WTC11 (cell line): ENCODE measurements at places on chromosomes 7 and 10. TPM values are rescaled to one million over a fixed set of nuclear protein-coding genes. Genes with fewer than 3 reads are reported as not detected.
A peak's percentile ranks its signal among the peaks of the same experiment; 100 is the strongest.

DNA sequence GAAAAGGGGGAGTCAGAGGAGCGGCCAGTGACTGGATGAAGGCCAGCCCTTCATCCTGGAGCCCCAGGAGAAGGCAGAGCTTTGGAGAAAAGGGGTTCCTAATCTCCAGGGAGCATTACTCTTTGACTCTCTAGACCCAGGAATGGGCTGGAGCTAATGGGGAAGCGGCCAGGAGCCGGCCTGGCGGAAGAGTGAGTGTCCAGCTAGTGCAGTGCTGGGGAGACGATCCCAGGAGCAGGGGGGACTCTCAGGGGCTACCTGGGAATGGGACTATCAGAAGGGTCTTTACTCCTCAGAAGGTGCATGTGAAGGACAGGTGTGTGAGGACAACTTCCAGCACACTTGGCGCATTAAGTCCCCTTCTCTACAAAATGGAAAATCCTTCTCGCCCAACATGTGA lies 2.4 kb upstream of the PAX2 start:
- peaks cover 69% of the 10 kb centered on the region for H3K4me1 ChIP-seq
- peaks cover 96% of the 10 kb centered on the region for H3K27me3 ChIP-seq
- H3K27ac ChIP-seq, result no peak overlapping the region
- H3K36me3 ChIP-seq, result no peaks in the 10 kb centered on the region
- H3K4me3 ChIP-seq, result no peak overlapping the region

- H3K27me3 ChIP-seq, result no peaks in the 10 kb centered on the region
- no peak overlapping the region; the same call in 1 of the 2 replicates for H3K27ac ChIP-seq
- H3K36me3 ChIP-seq, result peaks cover 8% of the 10 kb centered on the region
- DNase-seq, result no peak
- H3K4me1 ChIP-seq, result peaks cover 49% of the 10 kb centered on the region
- no peak overlapping the region for H3K4me3 ChIP-seq
Observed at GRCh38 chr7:129911790-129912189, 41.0 kb downstream of the UBE2H start.

- peak overlapping the region; percentile 71 for H3K4me3 ChIP-seq
- peak overlapping the region; percentile 88; the same call in 1 of the 2 replicates for H3K27ac ChIP-seq
- DNase-seq, result no peak
- H3K4me1 ChIP-seq, result peaks cover 29% of the 10 kb centered on the region
- H3K36me3 ChIP-seq, result peaks cover 8% of the 10 kb centered on the region; the same call in 1 of the 2 replicates
Observed at GRCh38 chr7:516606-517456, 2.8 kb downstream of the PDGFA start.

DNA sequence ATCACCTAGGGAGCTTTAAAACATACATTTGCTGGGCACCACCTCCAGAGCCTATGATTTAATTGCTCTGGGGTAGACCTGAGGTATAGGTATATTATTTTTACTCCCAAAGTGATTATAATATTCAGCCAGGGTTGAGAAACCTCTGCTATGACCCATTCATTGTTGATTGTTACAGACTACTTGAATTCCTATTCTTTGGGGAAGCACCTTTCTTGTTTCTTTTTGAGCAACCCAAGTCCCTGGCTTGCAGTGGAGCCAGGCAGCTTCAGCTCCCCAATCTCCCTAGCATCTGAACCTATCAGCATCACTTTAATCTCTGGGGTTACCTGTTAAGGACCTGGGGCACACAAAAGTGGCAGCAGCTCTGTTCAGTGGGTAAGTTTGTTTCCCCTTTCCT lies 8.6 kb downstream of the PRKG1 start:
- no peaks in the 10 kb centered on the region for H3K27me3 ChIP-seq
- peaks cover 58% of the 10 kb centered on the region for H3K4me1 ChIP-seq
- H3K27ac ChIP-seq, result peak overlapping the region; percentile 95
- H3K36me3 ChIP-seq, result no peaks in the 10 kb centered on the region
- DNase-seq, result no peak

DNA sequence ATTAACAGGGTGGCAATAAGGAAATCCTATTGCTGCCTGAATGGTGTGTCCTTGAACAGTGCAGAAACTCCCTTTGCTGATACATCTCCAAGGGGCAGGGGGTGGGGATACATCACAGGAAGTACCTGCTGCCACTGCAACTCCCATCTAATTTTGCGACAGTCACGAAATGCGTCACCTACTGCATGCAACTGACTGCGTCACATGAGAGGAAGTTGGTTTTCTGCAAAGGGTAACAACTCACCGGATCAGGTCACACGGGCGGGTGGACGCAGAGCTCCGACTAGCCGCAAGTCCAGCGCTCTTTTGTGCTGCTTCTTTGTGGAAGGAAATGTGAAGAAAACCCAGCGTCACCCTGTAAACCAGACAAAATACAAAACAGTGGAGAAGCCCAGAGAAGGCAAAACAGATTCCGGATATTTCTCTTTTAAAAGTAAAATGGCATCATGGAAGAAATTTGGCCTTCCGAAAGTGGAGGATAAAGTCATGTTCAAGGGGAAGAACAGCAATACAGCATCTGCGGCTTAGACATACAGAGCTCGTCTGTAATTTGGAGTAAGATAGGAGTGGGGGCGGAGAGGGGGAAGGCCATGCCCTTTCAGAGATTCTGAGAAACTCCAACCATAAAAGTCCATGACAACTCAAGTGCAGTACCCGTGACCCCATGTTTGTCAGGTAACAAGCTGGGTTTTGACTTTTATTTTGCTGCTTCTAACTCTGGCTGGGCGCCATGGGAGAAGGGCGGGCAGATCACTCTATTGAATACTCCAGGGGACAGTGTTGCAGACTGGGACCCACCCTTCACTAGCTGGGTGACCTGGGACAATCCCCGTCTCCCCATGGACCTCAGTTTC lies 32.3 kb upstream of the PLEKHS1 start:
- peak overlapping the region; percentile 26; the same call in 1 of the 2 replicates for H3K27ac ChIP-seq
- peaks cover 5% of the 10 kb centered on the region; the same call in 1 of the 2 replicates for H3K4me1 ChIP-seq
- DNase-seq, result no peak
- H3K27me3 ChIP-seq, result no peaks in the 10 kb centered on the region
- H3K36me3 ChIP-seq, result peaks cover 2% of the 10 kb centered on the region

GRCh38 chr7:142243823-142244222 lies 14.0 kb downstream of the PRSS58 start:
- peaks cover 5% of the 10 kb centered on the region for H3K27me3 ChIP-seq

The CFAP46 gene
- 2.9 to 3.4 TPM (median 3.3 TPM) in 3 replicates for total RNA-seq

The MRPS24 gene
- total RNA-seq, result 132 to 141 TPM (median 135 TPM) in 3 replicates

- no peak for DNase-seq
- H3K27me3 ChIP-seq, result peaks cover 20% of the 10 kb centered on the region
- 0 out of 2 replicates have a peak, but pooled peaks cover under 1% of the 10 kb centered on the region for H3K36me3 ChIP-seq
- peak overlapping the region; percentile 87 for H3K4me3 ChIP-seq
- H3K4me1 ChIP-seq, result peaks cover 27% of the 10 kb centered on the region
Observed at GRCh38 chr10:122373721-122374120, 787 bp upstream of the PLEKHA1 start.

DNA sequence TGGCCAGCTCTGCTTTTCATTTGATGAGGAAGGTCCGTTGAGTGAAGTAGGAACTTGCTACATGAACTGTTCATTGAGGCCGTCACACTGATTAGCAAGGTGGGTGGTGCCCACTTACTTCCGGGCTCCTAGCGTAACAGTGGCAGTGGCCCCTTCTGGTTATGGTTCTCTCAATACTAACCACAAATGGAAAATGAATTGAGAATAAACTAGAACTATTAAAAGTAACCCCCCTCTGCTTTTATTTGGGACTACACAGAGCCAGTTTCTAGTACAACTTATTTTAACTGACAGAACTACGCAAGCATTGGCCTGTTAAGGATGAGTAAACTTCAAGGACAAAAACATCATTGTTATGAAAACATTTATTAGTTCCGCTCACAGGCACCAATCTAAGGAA lies 519.1 kb downstream of the INHBA start:
- no peaks in the 10 kb centered on the region for H3K27me3 ChIP-seq
- H3K27ac ChIP-seq, result no peak overlapping the region
- DNase-seq, result no peak
- no peak overlapping the region for H3K4me3 ChIP-seq

The DNA2 gene
- 39.3 to 46.3 TPM (median 43.0 TPM) in 3 replicates for total RNA-seq

DNA sequence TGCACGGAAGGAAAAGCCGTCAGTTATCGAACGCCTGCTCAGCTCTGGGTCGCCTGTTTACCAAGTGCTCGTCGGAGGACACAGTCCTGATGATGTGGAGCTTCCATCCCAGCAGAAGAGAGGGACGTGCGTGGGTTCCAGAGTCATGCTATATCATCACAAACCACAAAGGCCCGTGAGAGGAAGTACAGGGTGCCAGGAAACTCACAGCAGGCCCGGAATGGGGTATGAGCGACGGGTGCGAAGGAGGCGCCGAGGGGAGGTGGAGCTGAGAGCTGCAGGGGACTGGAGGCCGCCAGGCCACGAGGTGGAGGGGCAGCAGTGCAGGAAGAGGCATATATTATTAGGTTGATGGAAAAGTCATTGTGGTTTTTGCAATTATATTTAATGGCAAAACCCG lies 102.5 kb downstream of the ACTR3B start:
- no peaks in the 10 kb centered on the region for H3K27me3 ChIP-seq
- peaks cover 7% of the 10 kb centered on the region; the same call in 1 of the 2 replicates for H3K36me3 ChIP-seq
- no peak overlapping the region for H3K4me3 ChIP-seq
- H3K27ac ChIP-seq, result no peak overlapping the region; the same call in 1 of the 2 replicates
- no peak for DNase-seq

- DNase-seq, result no peak
- H3K4me3 ChIP-seq, result no peak overlapping the region
- H3K4me1 ChIP-seq, result no peaks in the 10 kb centered on the region
- H3K27me3 ChIP-seq, result no peaks in the 10 kb centered on the region; the same call in 1 of the 2 replicates
- no peak overlapping the region for H3K27ac ChIP-seq
Observed at GRCh38 chr7:57179776-57180415, 47.7 kb upstream of the ZNF479 start.

The TBXAS1 gene
- total RNA-seq, result 0.82 to 2.6 TPM (median 2.3 TPM) in 3 replicates

GRCh38 chr7:104299777-104300176 lies 28.6 kb upstream of the LHFPL3 start:
- H3K27ac ChIP-seq, result no peak overlapping the region
- H3K27me3 ChIP-seq, result no peaks in the 10 kb centered on the region
- DNase-seq, result no peak
- H3K4me1 ChIP-seq, result peaks cover 5% of the 10 kb centered on the region
- no peak overlapping the region for H3K4me3 ChIP-seq

DNA sequence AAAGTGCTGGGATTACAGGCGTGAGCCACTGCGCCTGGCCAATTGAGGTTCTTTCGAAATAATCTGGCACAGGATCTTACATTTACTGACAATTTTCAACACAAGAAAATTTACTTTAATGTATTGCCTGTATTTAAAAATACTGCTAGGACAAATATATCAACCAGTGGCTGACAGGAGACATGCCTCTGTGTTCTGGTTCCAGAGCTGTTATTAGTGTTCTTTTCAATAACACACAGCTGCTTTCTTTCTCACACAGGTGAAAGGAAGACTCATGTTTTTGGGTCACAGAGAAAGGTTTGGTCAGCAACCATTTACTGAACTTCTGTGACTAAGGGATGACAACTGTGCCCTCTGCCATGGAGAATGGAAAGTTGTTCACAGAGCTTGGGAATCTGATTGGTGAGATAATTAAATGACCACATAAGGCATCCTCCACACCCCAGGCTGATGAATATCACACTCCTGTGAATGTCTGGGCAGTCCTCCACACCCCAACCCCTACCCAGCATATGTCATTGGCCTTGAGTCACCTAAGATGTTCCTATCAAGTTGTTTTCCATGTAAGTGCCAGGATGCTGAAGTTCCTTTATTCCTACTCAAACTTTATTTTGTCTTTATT lies 180.1 kb downstream of the RAPGEF5 start:
- H3K27me3 ChIP-seq, result no peaks in the 10 kb centered on the region
- DNase-seq, result no peak
- H3K4me3 ChIP-seq, result no peak overlapping the region
- H3K36me3 ChIP-seq, result peaks cover 21% of the 10 kb centered on the region
- H3K4me1 ChIP-seq, result peaks cover 23% of the 10 kb centered on the region

The PRKRIP1 gene
- 27.5 to 34.4 TPM (median 30.1 TPM) in 3 replicates for total RNA-seq

- H3K36me3 ChIP-seq, result no peaks in the 10 kb centered on the region
- H3K27ac ChIP-seq, result no peak overlapping the region
- DNase-seq, result no peak
- no peaks in the 10 kb centered on the region for H3K27me3 ChIP-seq
- H3K4me1 ChIP-seq, result peaks cover under 1% of the 10 kb centered on the region
- no peak overlapping the region for H3K4me3 ChIP-seq
Observed at GRCh38 chr10:71382757-71383156, 14.0 kb upstream of the CDH23 start.

The LAMB1 gene
- total RNA-seq, result 77.8 to 101 TPM (median 78.4 TPM) in 3 replicates

The HKDC1 gene
- 0.09 TPM in 2 of 3 replicates, not detected in the other for total RNA-seq

The GNGT1 gene
- 0.63 to 1.3 TPM (median 1.2 TPM) in 3 replicates for total RNA-seq

The ELN gene
- 3.3 to 5.4 TPM (median 3.9 TPM) in 3 replicates for total RNA-seq

- peaks cover 10% of the 10 kb centered on the region for H3K4me1 ChIP-seq
- DNase-seq, result no peak
- no peak overlapping the region for H3K4me3 ChIP-seq
- no peak overlapping the region for H3K27ac ChIP-seq
Observed at GRCh38 chr7:83849131-83849530, 200.2 kb upstream of the SEMA3E start.

- H3K4me3 ChIP-seq, result no peak overlapping the region
- H3K36me3 ChIP-seq, result no peaks in the 10 kb centered on the region
- H3K4me1 ChIP-seq, result peaks cover 9% of the 10 kb centered on the region
Observed at GRCh38 chr7:146172112-146172511, 55.5 kb downstream of the CNTNAP2 start.

The SUN3 gene
- total RNA-seq, result not detected in 3 replicates

The OPN4 gene
- total RNA-seq, result not detected in 3 replicates

GRCh38 chr10:72337039-72337629 lies 17.6 kb downstream of the DNAJB12 start:
- peaks cover 9% of the 10 kb centered on the region for H3K36me3 ChIP-seq
- H3K27ac ChIP-seq, result 0 out of 2 replicates have a peak overlapping the region, but pooled peaks have one; percentile 23
- DNase-seq, result peak; percentile 76
- peaks cover 19% of the 10 kb centered on the region for H3K4me1 ChIP-seq
- H3K27me3 ChIP-seq, result no peaks in the 10 kb centered on the region
- H3K4me3 ChIP-seq, result no peak overlapping the region

DNA sequence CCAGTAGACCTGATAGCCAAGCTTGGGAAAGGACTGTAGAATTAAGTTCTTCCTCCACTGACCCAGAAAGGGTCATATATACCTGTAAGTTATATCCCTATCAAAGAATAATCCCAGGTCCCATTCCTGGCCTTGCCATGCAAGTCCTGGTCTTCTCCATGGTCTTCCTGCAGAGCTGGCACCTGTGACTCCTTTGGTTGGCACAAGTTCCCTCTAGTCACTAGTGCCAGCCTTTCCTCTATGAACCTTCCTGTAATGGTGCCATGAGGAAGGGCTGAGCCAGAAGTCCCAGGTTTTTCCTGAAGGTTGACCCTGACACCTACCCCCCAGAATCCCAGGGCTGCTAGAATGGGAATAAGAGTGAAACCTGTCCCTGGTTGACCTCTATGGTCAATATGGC lies 54.1 kb upstream of the UNC5B start:
- peaks cover 5% of the 10 kb centered on the region for H3K27me3 ChIP-seq
- H3K4me1 ChIP-seq, result 0 out of 2 replicates have a peak, but pooled peaks cover 6% of the 10 kb centered on the region
- H3K27ac ChIP-seq, result no peak overlapping the region

DNA sequence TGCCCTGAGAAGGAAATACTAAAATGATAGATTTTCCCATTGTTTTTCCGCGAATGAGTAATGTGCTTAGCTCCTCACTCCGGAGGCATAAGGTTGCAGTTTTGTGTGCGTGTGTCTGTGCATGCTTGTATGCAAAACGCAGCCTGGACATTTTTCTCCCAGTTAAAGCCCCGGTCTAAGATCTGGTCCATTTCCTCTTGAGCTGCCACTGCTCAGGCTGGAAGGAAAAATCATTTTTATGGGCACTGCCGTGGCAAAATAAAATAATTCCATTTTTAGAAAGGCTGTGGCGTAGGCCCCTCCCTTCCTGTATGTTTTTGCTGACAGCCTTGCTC lies 260.6 kb downstream of the WDR37 start:
- peaks cover 45% of the 10 kb centered on the region for H3K4me1 ChIP-seq
- H3K36me3 ChIP-seq, result no peaks in the 10 kb centered on the region
- no peak for DNase-seq
- H3K4me3 ChIP-seq, result no peak overlapping the region
- peak overlapping the region; percentile 46; the same call in 1 of the 2 replicates for H3K27ac ChIP-seq
- H3K27me3 ChIP-seq, result peaks cover 3% of the 10 kb centered on the region
